IMR-90 (cell line): ENCODE measurements at places on chromosomes 7 and 10. TPM values are rescaled to one million over a fixed set of nuclear protein-coding genes. Genes with fewer than 3 reads are reported as not detected.

DNA sequence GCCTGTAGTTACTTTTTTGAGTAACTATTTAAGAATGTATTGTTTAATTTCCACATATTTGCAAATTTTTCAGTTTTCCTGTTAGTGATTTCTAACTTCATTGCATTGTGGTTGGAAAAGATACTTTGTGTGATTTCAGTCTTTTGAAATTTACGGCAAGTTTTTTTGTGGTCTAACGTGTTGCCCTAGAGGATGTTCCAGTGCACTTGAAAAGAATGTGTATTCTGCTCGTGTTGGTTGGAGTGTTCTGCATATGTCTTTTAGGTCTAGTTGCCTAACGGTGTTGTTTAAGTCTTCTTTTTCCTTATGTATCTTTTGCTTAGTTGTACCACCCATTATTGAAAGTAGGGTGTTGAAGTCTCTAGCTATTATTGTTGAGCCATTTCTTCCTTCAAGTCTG lies 59.7 kb downstream of the LCOR start:
- DNase-seq, result no peak

- peak; percentile 43 for DNase-seq
These were observed 455 bp downstream of the CUL2 start for GRCh38 chr10:35089611-35090161.

- no peak for DNase-seq
These were observed 84.8 kb downstream of the FOXL3 start for GRCh38 chr7:374706-375311.

DNA sequence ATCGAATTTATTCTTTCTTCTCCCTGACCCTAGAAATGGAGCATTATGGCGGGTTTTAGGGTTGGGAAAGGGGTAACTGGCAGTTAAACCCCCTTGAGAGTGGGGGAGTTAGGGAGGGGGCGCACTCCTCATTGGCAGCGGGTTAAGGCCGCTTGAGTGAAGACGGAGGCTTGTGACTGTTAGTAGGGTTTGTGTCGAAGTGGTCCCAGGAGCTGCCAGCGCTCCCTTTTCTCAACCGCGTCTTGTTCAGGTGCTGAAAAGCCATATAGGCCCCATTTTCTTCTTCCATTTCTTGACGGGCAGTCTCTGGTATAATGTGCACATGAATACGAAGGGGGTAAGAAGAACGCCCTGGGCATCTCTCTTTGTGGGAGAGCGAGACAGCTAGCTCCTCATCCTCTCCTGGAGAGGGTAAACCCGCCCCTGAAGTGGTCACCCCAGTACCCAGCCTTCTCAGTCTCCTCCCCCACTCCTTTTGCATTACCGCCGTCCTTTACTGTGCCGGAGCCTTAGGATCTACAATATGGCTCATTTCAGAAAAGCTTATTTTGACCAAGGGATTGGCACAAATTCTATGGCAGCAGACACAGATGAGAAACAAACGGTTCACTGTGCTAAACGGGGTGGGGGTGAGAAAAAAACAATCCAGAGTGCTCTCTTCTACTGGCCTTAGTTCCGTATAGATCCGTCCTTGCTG lies 836 bp downstream of the KMT2E start:
- peak; percentile 34 for DNase-seq

- DNase-seq, result no peak
These were observed 45.2 kb downstream of the FGFBP3 start for GRCh38 chr10:91864099-91864498.

DNA sequence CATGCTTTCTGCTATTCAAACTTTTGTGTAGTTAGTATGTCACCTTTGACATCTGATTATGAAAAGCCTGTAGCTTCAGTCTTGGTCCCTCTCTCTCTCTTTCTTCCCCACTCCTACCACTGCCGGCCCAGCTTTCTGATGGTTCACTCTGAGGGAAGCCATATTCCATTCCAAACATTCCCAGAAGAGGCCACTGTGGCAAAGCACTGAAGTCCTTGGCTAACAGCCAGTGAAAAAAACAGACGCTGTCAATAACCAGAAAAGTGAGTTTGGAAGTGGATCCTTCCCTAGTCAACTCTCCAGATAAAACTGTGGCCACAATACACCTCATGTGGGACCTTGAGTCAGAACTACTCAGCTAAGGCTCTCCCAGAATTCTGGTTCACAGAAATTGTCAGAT lies 950.7 kb upstream of the PHF14 start:
- DNase-seq, result no peak

- peak; percentile 87 for DNase-seq
These were observed 159.8 kb downstream of the PIP4K2A start for GRCh38 chr10:22554461-22555182.

DNA sequence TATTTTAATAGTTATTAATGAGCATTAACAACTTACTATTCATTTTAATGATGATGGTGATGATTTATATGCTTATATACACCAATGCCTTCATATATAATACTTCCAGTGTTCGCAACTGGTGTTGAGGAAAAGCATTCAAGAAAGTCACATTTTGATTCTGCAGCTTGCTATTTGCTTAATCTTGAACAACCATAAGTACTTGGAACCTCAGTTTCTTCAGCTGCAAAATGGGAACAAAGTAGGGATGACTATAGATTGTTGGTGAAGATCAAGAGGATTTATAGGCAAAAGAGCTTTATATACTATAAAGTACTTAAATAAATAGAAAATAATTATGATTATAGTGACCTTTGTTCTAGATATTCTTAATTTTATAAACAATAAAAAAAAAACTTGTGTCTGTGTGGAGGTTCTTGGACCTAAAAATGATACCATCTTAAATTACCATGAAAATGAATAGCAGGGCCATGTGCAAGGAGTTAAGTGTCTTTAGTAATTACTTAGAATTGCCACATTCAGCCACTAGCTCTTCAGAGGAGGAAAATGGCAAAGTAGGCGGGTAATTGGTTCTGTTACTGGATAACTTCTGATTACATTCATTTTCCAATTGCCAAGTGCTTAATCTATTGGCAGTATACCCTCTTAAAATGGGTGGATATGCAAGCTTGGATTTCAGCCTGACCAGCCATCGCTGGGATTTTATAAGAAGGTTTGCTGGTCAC lies 4.5 kb downstream of the ARID5B start:
- no peak for DNase-seq

GRCh38 chr10:73333202-73333601 lies 25.5 kb downstream of the CFAP70 start:
- no peak for DNase-seq

GRCh38 chr10:79153745-79154144 lies 85.0 kb downstream of the ZMIZ1 start:
- DNase-seq, result no peak

GRCh38 chr7:4136036-4136435 lies 546.1 kb upstream of the FOXK1 start:
- no peak for DNase-seq

ZPBP gene
- not detected in 2 replicates for total RNA-seq

CYP2C8 gene
- total RNA-seq, result not detected in 2 replicates

AP4M1 gene
- 18.6 and 21.1 TPM in 2 replicates for total RNA-seq
